G401 (cell line): ENCODE measurements at places on chromosomes 4 and X. TPM values are rescaled to one million over a fixed set of nuclear protein-coding genes. Genes with fewer than 3 reads are reported as not detected.

Gene ADRA2C
- 7.9 and 11.7 TPM in 2 replicates for total RNA-seq

Gene NUP62CL
- not detected in 2 replicates for total RNA-seq

Gene LARP1B
- 28.2 and 29.5 TPM in 2 replicates for total RNA-seq

Gene ADH7
- not detected in 2 replicates for total RNA-seq

Gene TBX22
- not detected in 2 replicates for total RNA-seq

Gene SSX2B
- not detected in 2 replicates for total RNA-seq

Gene CFAP299
- total RNA-seq = 0.14 and 0.55 TPM in 2 replicates

Gene ARAF
- 5.8 and 8.2 TPM in 2 replicates for total RNA-seq

- DNase-seq = no peak
Measured at GRCh38 chr4:139460565-139460964, 6.6 kb downstream of the RAB33B start.

GRCh38 chrX:633043-633984 lies 2.7 kb downstream of the SHOX start:
- no peak for DNase-seq

DNA sequence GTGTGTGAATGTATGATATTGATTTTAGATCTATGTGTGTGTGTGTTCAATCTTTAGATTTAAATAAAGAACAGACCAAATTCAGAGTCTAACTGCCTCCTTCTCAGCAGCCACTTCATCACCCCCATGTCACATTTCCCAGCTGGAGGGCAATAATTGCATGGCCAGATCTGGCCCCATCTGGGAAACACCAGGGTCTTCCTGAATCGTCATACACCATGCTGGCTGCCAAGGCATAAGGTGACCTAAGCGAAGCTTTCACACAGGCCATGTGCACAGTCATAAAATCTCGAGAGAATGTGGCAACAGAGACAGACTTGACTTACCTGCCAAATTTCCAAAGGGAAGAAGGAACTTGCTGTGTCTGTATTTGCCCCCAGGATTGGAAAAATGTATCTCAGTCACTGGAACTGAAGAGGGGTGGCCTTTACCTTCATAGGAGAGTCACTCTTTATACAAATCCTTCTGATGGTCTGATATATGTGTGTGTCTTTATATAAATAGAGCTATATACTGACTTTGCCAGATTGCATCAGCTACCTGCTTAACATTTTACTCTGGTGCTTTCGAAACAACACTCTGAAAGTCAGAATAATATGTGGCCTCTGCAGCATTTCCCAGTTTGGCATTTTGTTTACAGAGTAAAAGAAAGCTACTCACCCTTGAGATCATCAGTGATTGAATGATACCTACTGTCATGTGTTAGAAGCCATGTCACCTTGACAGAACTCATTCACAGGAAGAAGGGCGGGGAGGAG lies at the start of gene PLAC1:
Gene PLAC1 (minus strand): TSS at position 470 of the 758 bp plus-strand sequence. CDS start 91,789 bp downstream, outside the sequence.
- DNase-seq = no peak

GRCh38 chr4:176601124-176601523 lies 191.6 kb downstream of the VEGFC start:
- DNase-seq = no peak

- DNase-seq = no peak
Measured at GRCh38 chr4:168220893-168221292, 97.7 kb downstream of the DDX60 start.

GRCh38 chr4:5110901-5111300 lies 59.6 kb downstream of the STK32B start:
- no peak for DNase-seq

GRCh38 chrX:126141014-126141413 lies 25.1 kb downstream of the DCAF12L2 start:
- no peak for DNase-seq

DNA sequence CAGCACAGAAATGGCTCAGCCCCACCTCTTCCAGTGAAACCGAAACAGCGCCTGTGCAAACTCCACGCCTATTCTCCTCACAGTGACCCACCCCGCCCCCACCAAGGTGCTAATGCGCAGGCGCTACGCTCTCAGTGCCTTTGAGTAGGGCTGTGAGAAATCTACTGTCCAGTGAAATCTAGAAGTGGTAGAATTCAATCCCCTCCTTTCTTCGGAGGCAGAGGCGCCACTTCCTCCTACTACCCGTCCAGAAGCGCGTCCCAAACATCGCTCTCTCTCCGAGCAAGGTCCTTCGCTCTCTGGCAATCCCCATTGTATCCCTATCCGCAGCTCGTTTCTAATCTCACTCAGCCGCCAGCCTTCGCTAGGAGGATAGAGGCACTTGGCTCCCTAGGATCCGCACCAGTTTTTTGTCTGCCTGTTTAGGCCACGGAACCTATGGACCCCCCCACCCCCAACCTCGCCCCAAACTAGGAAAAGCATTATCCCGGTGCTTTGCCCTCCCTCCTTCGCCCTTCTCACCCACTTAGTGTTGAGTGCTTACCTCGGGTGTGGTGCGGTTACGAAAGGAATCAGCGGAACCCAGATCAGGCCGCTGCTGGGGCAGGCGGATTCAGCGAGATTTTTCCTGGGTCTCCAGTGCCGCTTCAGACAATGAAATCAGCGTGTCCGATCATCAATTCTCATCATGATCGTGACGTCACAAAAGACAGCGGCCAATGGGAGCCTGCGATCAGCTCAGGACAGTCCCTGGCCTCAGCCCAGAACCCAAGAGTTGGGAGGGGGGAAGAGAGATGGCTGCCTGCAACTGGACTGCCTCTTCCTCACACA lies at the start of gene HDX:
Gene HDX (minus strand): TSS at position 656 of the 831 bp plus-strand sequence. CDS start 27,056 bp downstream, outside the sequence.
- peak; percentile 86 for DNase-seq

GRCh38 chr4:183141997-183142396 lies 42.9 kb downstream of the WWC2 start:
- DNase-seq = no peak

DNA sequence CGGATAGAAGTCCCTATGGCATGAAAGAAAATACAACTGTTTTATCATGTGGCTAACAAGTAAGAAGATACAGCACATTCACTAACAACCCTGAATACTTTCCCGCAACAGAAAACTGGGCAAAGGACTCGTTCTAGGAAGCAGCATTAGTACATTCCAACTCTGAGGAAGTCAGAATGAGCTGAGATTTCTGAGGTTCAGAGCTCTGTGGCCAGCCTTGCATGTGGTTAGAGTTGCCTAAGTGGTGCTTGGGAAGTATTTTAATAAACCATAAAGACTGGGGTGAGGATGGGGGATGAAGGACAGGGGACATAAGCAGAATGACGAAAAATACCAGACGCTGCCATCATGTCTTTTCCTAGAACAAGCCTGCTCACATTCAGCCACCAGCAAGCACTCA lies 82.2 kb downstream of the EFHC2 start:
- DNase-seq = no peak

- DNase-seq = no peak
Measured at GRCh38 chr4:108813261-108813660, 50.4 kb upstream of the ETNPPL start.

DNA sequence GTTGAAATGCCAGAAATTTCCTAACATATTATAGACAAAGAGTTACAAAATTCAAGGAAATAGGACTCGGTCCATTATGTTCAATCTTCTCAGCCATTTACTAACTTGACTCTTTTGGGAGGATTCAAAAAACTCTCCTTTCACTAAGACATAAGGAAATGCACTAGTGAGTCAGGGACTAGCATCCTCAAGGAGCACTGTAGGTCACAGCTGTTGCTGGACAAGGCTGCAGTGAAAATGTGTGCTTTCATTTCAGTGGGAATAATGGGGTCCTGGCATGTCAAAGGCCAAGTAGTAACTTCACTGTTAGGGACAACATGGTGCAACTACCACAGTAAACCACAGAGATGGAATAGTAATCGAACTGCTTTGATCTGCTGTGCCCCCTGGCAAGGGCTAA lies 56.9 kb upstream of the ABCG2 start:
- no peak for DNase-seq

- DNase-seq = peak; percentile 30
Measured at GRCh38 chrX:135973025-135973547, 702 bp downstream of the MMGT1 start.

GRCh38 chr4:138555108-138555507 lies 313.0 kb upstream of the SLC7A11 start:
- no peak for DNase-seq

DNA sequence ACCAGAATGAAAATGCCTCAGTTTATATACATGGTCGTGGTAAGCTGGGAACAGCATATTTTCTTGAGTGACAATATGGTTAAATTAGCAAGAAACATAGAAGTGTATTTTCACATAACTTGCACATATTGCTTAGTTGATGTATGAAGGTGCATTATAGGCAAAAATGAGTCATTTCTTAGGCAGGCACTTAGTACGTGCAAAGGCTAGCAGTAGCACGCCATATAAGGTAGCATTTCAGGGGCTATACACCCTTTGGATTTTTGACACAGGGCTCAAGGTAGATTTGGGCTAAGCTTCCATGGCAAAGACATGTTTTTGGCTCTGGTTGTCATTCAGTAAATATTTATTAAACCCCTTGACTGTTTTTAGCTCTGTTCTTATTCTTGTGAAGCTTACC lies 33.1 kb downstream of the PCDH7 start:
- no peak for DNase-seq
